Breast epithelium (tissue), 4 donors: ENCODE measurements at places on chromosomes 5 and 9. TPM values are rescaled to one million over a fixed set of nuclear protein-coding genes. Genes with fewer than 3 reads are reported as not detected.

CTNND2 gene
- not detected for total RNA-seq

GFI1B gene
- not detected for total RNA-seq

OR13C9 gene
- total RNA-seq = not detected

ADCY2 gene
- total RNA-seq = 30.1 TPM

KIF3A gene
- 4.5 TPM for total RNA-seq

CORO2A gene
- total RNA-seq = 7.2 TPM

- no peak overlapping the region for H3K4me3 ChIP-seq
- no peaks in the 10 kb centered on the region for H3K36me3 ChIP-seq
- no peaks in the 10 kb centered on the region for H3K27me3 ChIP-seq
- DNase-seq = no peak
Observed at GRCh38 chr5:100546001-100546400, 10.8 kb downstream of the FAM174A start.

GRCh38 chr5:137192293-137192743 lies 306.8 kb downstream of the SPOCK1 start:
- no peaks in the 10 kb centered on the region for H3K4me1 ChIP-seq
- no peak overlapping the region for H3K27ac ChIP-seq
- H3K36me3 ChIP-seq = no peaks in the 10 kb centered on the region
- no peaks in the 10 kb centered on the region for H3K27me3 ChIP-seq
- no peak overlapping the region for H3K4me3 ChIP-seq

DNA sequence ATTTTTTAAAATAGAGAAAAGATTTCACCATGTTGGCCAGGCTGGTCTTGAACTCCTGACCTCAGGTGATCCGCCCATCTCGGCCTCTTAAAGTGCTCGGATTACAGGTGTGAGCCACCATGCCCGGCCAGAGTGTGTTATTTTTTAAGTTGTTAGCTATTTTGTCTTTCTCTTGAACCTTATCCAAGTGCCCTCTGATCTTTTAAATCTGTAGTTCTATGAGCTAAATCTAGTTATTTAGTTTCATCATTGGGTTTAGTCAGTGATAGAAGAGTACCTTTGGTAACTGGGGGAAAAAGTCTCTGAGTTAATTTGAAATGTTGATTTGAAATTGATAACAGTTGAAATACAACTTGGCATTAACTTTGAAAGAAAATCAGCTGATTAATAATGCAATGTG lies 88.3 kb downstream of the NNT start:
- no peaks in the 10 kb centered on the region for H3K27me3 ChIP-seq
- DNase-seq = no peak
- H3K4me3 ChIP-seq = no peak overlapping the region
- H3K36me3 ChIP-seq = peaks cover 4% of the 10 kb centered on the region
- H3K4me1 ChIP-seq = no peaks in the 10 kb centered on the region

GRCh38 chr5:109485030-109485429 lies 75.3 kb upstream of the PJA2 start:
- peak; percentile 45 for DNase-seq
- no peak overlapping the region for H3K27ac ChIP-seq
- no peak overlapping the region for H3K4me3 ChIP-seq
- no peaks in the 10 kb centered on the region for H3K4me1 ChIP-seq
- H3K36me3 ChIP-seq = no peaks in the 10 kb centered on the region

DNA sequence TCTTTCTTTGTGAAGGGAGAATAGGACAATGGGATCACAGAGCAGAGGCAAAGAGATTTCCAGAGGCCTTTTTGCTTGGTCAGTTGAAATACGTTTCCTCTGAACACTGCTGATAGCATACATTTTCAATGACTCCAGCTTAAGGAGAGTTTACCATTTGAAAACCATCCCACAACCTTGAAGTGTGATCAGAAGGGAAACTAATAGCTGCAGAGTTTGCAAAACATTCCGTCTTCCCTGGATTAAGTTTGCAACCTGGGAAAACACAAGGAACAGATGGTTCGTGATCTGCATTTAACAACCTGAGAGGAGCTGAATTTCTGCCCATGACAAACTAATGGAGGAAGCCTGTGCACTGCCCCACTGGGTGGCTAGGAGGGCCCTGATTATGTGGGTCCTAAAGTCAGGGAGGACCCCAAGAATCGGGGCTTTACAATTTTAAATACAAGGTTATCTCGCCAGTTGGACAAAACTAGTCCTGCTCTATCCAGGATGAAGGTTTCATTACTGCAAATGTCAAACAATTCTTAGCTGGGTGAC lies 35.6 kb downstream of the MTX3 start:
- H3K4me1 ChIP-seq = no peaks in the 10 kb centered on the region
- H3K4me3 ChIP-seq = no peak overlapping the region
- H3K36me3 ChIP-seq = no peaks in the 10 kb centered on the region
- H3K27ac ChIP-seq = no peak overlapping the region
- no peaks in the 10 kb centered on the region for H3K27me3 ChIP-seq
- no peak for DNase-seq

- H3K4me1 ChIP-seq = no peaks in the 10 kb centered on the region
- DNase-seq = no peak
- H3K36me3 ChIP-seq = no peaks in the 10 kb centered on the region
- H3K4me3 ChIP-seq = no peak overlapping the region
- H3K27ac ChIP-seq = peak overlapping the region; percentile 27
Observed at GRCh38 chr9:77883133-77883532, 148.5 kb downstream of the GNAQ start.

DNA sequence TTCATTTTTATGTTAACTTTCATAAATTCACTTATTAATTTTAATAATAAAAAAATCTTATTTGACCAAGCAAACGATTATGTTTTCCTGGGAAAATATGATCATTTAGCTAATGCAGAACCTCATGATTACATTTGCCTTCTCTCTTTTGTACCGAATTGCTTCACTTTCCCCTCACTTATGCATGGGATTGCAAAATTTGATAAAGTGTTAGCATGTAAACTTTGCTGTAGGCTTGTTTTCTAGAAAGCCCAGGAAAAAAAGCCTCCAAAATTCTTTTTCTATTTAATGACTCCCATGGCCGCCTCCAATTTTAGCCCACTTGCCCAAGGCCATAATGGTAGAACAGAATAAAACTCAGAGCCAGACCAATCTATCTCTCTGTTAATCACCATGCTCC lies 82.8 kb upstream of the FBXL7 start:
- H3K27ac ChIP-seq = no peak overlapping the region
- H3K36me3 ChIP-seq = no peaks in the 10 kb centered on the region
- no peaks in the 10 kb centered on the region for H3K27me3 ChIP-seq
- no peaks in the 10 kb centered on the region for H3K4me1 ChIP-seq
- no peak for DNase-seq

GRCh38 chr9:37549527-37549926 lies 26.7 kb downstream of the FBXO10 start:
- H3K27me3 ChIP-seq = no peaks in the 10 kb centered on the region
- no peak overlapping the region for H3K4me3 ChIP-seq
- H3K4me1 ChIP-seq = no peaks in the 10 kb centered on the region
- DNase-seq = no peak
- no peaks in the 10 kb centered on the region for H3K36me3 ChIP-seq

GRCh38 chr5:147887026-147887627 lies 8.6 kb downstream of the SCGB3A2 start:
- no peaks in the 10 kb centered on the region for H3K27me3 ChIP-seq
- no peaks in the 10 kb centered on the region for H3K4me1 ChIP-seq
- no peak for DNase-seq
- H3K4me3 ChIP-seq = no peak overlapping the region
- no peak overlapping the region for H3K27ac ChIP-seq

DNA sequence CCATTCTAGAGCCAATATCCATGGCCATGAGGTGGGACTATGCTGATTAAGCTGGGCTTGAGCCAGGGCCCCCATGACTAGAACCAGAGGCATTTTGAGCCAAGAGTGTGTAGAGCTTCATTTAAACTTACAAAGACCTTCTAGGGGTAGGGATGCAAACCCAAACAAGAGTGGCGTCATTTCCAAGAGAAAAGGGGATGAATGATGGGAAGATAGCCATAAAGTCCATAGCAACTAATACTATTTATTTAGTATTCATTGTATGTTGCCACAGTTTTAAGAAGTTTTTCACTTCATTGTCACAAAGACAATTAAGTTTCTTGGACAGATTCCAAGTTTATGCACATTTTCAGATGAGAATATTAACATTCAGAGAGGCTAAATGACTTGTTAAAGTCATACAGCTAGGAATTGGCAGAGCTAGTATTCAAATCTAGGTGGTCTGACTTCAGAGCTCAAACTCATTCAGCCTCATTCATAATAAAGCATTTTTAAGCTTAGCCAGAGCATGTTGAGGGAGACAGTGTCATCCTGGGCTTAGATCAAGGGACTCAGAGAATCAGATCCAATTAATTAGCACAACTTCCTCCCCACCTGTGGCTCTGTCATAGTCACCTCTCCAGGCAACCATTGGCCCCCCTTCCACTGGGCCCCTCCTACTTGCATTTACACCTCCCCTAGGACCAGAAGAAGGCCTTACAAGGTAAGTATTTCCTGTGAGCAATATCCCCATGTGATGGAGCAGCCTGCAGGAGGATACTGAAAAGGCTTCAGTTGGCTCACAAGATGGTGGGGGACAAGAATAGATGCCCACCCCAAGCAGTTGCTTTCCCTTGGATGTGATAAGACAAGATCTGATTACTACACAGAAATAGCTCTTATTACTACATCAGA lies 95.0 kb upstream of the PCSK1 start:
- no peaks in the 10 kb centered on the region for H3K27me3 ChIP-seq
- no peak for DNase-seq
- H3K36me3 ChIP-seq = no peaks in the 10 kb centered on the region
- no peaks in the 10 kb centered on the region for H3K4me1 ChIP-seq
- no peak overlapping the region for H3K27ac ChIP-seq

GRCh38 chr5:88740604-88741185 lies 142.3 kb downstream of the MEF2C start:
- H3K4me1 ChIP-seq = no peaks in the 10 kb centered on the region
- H3K4me3 ChIP-seq = no peak overlapping the region
- no peaks in the 10 kb centered on the region for H3K27me3 ChIP-seq
- H3K27ac ChIP-seq = no peak overlapping the region
- no peaks in the 10 kb centered on the region for H3K36me3 ChIP-seq
- DNase-seq = no peak

SH3GL2 gene
- 0.16 TPM for total RNA-seq

DNA sequence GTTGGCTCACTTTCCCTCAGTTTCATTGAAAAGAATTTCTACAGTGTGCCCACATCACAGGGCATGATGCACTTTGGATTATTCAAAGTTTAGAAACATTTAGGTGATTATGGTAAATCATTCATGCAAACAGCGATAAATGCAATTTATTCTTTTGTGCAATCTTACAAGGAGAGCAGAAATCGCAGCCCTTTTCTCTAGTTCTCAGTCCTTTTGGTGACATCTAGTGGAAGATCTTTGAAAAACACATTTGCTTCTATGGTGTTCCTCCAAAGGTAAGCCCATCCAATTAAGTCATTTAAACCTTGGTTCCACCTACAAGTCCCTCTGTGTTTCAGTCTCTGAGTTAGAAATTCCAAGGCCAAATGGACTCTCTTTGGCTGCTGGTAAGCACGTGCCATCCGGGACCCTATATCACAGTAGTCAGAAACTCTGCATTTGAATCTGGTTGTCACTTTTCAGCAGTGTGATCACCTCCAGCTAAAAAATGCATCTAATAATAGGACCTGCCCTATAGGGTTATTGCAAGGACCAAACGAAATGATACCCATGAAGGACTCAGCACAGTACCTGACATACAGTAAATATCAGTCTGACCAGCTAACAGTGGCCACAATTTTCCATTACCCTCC lies 66.4 kb downstream of the MACROH2A1 start:
- H3K4me1 ChIP-seq = no peaks in the 10 kb centered on the region
- H3K27me3 ChIP-seq = no peaks in the 10 kb centered on the region
- H3K4me3 ChIP-seq = no peak overlapping the region
- no peak for DNase-seq
- H3K36me3 ChIP-seq = no peaks in the 10 kb centered on the region

- H3K27me3 ChIP-seq = no peaks in the 10 kb centered on the region
- no peak overlapping the region for H3K27ac ChIP-seq
- DNase-seq = no peak
- no peaks in the 10 kb centered on the region for H3K36me3 ChIP-seq
Observed at GRCh38 chr9:120723565-120723964, 9.3 kb upstream of the MEGF9 start.

GRCh38 chr5:106399391-106399790 lies 1271.3 kb downstream of the EFNA5 start:
- no peak overlapping the region for H3K4me3 ChIP-seq
- no peak for DNase-seq
- no peak overlapping the region for H3K27ac ChIP-seq
- no peaks in the 10 kb centered on the region for H3K27me3 ChIP-seq

DNA sequence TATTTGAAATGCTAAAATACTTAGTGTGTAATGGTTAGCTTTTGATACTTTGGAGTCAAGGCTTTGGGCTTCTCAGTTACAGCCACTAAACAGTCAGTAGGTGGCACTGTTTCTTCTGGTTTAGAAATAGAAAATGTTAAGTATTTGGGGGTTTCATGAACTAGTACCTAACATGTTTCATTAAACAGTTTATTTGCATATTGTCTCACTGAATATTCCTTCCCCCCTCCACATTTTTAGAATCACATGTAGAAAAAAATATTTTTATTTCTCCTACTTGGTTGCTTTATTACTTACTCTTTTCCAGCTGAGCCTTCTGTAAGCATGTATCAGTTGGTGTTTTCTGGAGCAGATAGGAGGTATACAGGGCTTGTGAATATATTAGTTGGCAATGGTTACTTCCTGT lies 48.0 kb downstream of the IPO11 start:
- no peaks in the 10 kb centered on the region for H3K27me3 ChIP-seq
- no peaks in the 10 kb centered on the region for H3K36me3 ChIP-seq
- no peak overlapping the region for H3K27ac ChIP-seq
- H3K4me3 ChIP-seq = no peak overlapping the region
- DNase-seq = no peak
- H3K4me1 ChIP-seq = no peaks in the 10 kb centered on the region
